Kidney capillary endothelial cell (primary cell): ENCODE measurements at places on chromosomes 4 and X.

GRCh38 chrX:31093639-31093975 lies 21.8 kb upstream of the FTHL17 start:
- DNase-seq = no peak

- DNase-seq = no peak
Measured at GRCh38 chr4:158936238-158936637, 166.6 kb upstream of the RAPGEF2 start.

DNA sequence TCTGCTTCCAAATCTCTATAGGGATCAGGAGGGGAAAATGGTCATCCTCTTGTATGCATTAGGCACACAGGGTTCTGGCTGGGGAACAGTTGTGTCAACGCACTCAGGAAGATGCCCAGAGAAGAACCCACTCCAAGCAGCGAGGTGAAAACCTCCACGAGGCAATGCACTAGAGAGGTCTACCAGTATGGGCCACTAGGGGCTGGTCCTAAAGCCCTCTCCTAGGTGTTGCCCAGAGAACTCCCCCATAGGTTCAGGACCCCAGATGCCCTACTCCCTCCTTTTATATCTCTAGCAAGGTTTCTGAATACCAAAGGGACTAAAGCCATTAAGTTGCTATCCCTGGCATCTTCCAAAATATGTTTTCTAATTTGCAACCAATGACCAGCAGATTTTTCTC lies 142.7 kb upstream of the NLGN4X start:
- no peak for DNase-seq

- DNase-seq = no peak
Measured at GRCh38 chrX:53684415-53685192, 1.9 kb downstream of the HUWE1 start.

- DNase-seq = no peak
Measured at GRCh38 chr4:37924946-37925345, 34.1 kb downstream of the TBC1D1 start.

DNA sequence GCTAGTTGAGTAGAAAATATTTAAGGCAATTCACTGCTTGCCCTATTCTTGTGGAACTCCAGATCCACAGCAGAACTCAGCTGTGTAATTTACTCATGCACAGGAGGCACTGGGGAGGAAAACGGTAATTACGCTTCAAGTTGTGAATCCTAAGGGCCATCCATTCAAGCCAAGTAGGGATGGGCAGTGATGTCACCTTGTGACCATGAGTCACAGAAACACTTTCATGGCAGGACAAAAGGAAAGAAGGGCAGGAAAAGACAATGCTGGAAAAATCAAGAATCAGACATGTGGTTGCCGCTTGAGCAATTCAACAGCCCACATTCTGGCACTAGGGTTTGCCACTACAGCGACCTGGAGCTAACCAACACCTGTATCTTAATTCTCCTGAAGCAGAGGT lies 1.4 kb downstream of the PAQR3 start:
- DNase-seq = peak; percentile 22

- no peak for DNase-seq
Measured at GRCh38 chr4:173937631-173938270, 345.7 kb downstream of the FBXO8 start.

- DNase-seq = no peak
Measured at GRCh38 chrX:32176510-32176909, 1034.8 kb downstream of the DMD start.

DNA sequence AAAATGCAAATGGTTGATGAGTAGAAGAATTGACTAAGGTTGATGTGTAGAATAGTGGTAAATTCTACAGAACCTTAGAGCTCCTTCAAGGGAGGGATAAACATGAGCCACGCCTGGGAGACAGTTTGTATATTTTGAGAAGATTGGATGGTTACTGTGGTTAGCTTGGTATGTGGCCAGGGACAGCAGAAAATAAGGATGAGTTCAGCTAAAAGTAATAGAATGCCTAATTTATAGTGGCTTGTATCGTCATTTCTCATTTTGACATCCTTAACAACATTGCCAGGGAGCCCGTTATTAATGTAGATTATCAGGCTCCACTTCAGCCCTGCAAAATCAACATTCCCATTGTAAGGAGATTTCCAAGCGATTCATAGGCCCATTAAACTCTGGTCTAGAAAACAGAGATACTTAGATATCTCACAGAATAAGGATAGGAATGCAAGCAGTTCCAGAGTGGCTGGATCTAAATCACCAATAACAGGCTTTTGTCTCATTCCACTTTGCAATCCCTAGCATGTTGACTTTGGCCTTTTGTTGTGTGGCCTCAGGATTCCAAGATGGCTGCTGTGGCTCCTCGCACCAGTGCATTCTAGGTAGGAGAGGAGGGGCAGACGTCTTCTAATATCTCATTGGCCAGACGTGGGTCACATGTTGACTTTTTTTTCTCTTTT lies 6.4 kb upstream of the PTTG2 start:
- DNase-seq = no peak

DNA sequence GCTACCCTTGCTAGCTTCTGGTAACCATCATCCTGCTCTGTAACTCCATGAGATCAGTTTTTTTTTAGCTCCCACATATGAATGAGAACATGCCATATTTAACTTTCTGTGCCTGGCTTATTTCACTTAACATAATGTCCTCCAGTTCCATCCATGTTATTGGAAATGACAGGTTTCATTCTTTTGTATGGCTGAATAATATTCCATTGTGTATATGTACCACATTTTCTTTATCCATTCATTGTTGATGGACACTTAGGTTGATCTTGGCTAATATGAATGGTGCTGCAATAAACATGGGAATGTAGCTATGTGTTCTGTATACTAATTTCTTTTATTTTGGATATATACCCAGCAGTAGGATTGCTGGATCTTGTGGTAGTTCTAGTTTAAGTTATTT lies 204.7 kb downstream of the BMPR1B start:
- DNase-seq = no peak

DNA sequence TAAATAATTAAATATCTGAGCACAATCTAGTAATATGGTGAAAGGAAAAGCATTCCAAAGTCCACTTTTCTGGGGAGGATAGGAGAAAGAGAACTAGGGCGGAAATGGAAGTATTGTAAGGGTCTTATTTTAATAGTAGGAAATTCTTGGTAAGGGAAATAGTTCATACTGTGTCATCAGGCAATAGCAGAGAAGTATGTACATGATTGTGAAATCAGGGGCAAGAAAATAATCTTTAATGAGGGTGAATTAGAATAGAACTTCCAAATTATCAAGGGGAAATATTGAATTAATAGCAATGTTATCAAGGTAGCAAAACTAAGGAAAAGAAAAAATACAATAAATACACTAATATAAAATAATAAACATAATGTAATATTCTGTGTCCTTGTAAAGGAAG lies 14.8 kb downstream of the GIMD1 start:
- DNase-seq = no peak

DNA sequence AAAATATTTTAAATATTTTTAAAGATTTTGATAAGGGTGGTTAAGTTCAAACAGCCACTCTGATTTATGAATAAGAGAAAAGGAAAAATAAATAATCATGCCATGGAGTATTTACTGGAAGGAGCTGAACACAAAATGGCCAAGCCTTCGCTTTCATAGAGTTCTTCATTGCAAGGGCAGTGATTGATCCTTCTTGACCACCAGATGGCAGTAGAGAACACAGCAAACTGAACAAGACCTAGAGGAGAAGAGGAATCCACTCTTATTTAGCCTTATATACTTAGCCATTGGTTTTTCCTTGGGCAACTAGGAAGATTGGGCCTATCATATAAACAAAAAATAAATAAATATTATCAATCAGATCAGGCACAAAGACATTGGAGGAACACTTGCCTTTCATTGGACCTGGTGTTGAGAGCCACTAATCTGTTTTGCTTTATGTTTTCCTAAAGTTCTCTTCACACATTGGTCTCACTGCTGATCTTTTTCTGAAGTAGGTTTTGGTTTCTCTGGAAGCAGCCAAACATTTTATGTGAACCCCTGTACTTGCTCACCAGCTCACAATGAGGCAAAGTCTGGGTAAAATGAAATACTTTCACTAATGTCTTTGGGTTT lies 58.1 kb upstream of the PARM1 start:
- peak; percentile 74 for DNase-seq
